ENCODE measurements at places on chromosomes 4 and X. TPM values are rescaled to one million over a fixed set of nuclear protein-coding genes. Genes with fewer than 3 reads are reported as not detected.

The STOX2 gene
- polyA plus RNA-seq = 1.6 TPM

The JCHAIN gene
- polyA plus RNA-seq = not detected

GRCh38 chr4:48799157-48799556 lies 19.1 kb upstream of the FRYL start:
- H3K36me3 ChIP-seq = no peaks in the 10 kb centered on the region
- H3K4me1 ChIP-seq = peaks cover 5% of the 10 kb centered on the region
- no peak overlapping the region for H3K4me3 ChIP-seq
- no peaks in the 10 kb centered on the region for H3K27me3 ChIP-seq

DNA sequence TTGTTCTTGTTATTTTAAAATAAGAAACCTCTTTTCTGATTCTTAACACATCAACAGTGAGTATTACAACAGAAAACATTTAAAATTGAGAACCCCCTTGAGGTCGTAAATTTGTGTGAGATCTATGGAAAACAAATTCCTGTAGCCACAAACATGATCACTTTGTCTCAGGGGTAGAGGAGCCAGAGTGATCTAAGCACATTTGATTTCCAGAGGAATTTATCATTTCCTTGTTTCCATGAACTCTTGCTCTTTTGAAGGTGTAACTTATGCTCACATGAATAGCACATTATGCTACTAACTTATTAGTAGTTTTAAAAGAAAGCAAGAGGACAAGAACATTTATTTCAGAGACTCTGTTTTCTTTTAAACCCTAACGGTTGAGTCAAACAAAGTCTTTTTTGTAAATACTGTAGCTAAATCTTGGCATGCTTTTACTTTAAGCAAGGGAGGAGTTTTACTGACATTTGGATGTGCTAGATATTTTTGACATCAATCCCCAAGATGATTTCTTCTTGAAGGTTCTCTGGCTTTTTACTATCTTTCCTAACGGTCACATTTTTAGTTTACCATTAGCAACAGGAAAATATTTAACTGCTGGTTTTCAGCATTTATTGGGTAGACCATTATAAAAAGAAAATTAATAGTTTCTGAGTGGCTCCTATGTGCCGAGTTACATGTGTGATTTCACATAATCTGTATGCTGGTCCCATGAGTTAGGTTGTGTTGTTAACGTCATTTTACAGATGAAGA lies 27.9 kb upstream of the ZCCHC12 start:
- H3K27ac ChIP-seq = no peak overlapping the region
- H3K36me3 ChIP-seq = no peaks in the 10 kb centered on the region
- H3K4me1 ChIP-seq = no peaks in the 10 kb centered on the region
- no peaks in the 10 kb centered on the region for H3K27me3 ChIP-seq

DNA sequence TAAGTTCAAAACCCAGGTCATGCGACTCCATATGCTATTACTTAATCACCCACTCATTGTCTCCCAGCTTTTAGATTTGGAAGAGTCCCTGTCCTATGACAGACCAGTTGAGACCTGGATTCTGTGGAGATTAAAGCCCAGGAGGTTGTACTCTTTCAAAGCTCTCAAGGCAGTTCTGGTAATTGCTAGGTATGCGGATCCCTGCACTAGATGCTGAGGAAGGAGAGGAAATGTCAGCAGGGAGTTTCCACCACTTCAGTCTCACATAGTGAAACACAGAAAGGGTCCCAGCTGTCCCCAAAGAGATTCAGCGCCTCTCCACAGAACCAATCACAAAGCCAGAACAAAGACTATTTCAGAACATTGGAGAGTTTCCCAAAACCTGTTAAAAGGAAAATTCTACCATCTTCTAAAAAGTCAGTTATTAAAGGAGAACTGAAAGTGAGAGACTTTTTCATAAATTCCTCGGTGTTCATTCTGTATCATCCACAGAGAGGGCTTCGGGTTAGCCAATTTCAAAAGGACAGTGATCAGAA lies 53.4 kb downstream of the IRF2 start:
- no peak for DNase-seq
- peaks cover 35% of the 10 kb centered on the region for H3K4me1 ChIP-seq
- H3K27ac ChIP-seq = no peak overlapping the region
- no peak overlapping the region for H3K4me3 ChIP-seq
- no peaks in the 10 kb centered on the region for H3K27me3 ChIP-seq

GRCh38 chrX:97021680-97022079 lies 138.0 kb downstream of the RPA4 start:
- no peaks in the 10 kb centered on the region for H3K4me1 ChIP-seq
- H3K4me3 ChIP-seq = no peak overlapping the region
- no peak overlapping the region for H3K27ac ChIP-seq
- no peaks in the 10 kb centered on the region for H3K36me3 ChIP-seq

DNA sequence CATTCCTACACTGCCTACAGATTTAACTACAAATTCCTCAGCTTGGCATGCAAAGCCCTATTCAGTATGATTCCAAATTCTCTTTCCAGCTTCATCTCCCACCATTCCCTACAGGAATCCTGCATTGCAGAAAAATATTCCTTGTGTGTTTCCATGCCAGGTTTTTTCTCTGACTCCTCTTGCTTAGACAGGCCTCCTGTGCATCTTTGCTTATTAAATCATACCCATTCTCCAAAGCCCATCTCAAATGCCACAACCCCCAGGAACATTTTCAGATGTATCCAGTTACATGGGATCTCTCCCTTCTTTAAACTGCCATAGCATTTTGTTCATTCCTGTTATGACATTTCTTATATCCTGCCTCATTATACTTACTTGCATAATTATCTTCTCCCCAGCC lies 106.4 kb upstream of the GRIA3 start:
- no peaks in the 10 kb centered on the region for H3K36me3 ChIP-seq
- no peaks in the 10 kb centered on the region for H3K4me1 ChIP-seq
- H3K27me3 ChIP-seq = no peaks in the 10 kb centered on the region
- DNase-seq = no peak

DNA sequence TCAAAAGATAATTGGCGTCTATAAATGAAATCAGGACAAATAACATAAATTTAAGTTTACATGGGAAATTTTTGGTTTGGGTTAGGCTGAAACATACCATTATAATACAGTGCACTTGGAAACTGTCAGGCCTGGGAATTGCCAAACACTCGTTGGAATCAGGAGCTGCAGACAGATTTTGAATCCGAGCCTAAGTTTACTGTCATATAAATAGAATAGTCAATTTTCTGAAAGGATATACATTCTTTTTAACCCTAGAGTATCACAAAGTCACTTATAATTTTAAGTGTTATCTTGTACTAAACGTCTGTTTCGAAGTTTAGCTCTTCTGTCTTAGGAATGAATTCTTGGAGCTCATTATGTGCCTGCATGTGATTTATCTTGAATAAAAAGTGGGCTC lies 234.1 kb downstream of the VEGFC start:
- no peaks in the 10 kb centered on the region for H3K4me1 ChIP-seq
- no peaks in the 10 kb centered on the region for H3K36me3 ChIP-seq
- no peak overlapping the region for H3K4me3 ChIP-seq
- H3K27ac ChIP-seq = no peak overlapping the region
- no peak for DNase-seq

DNA sequence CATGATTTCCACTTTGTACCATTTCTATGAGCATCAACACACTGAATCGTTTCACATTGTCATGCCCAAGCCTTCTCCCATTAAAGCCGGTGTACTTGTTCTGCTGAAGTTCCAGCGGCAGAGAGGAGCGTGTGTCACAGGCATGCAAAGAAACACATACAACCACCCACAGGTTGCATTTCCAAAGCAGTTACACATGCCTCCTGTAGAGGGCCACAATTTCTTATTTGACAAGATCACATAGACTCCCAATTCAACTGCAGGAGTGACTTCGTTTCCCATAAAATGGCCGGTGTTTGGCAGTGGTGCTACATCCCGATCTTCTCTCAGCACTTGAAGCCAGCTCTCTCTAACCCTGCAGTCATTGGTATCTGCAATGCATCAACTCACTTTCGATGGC lies 992.6 kb downstream of the NLGN4X start:
- H3K4me1 ChIP-seq = no peaks in the 10 kb centered on the region
- H3K4me3 ChIP-seq = no peak overlapping the region
- no peak overlapping the region for H3K27ac ChIP-seq
- no peak for DNase-seq

GRCh38 chr4:169996379-169997240 lies 29.6 kb downstream of the MFAP3L start:
- H3K4me1 ChIP-seq = no peaks in the 10 kb centered on the region
- H3K4me3 ChIP-seq = no peak overlapping the region
- no peak for DNase-seq
- no peaks in the 10 kb centered on the region for H3K36me3 ChIP-seq
- H3K27me3 ChIP-seq = no peaks in the 10 kb centered on the region
- H3K27ac ChIP-seq = no peak overlapping the region

DNA sequence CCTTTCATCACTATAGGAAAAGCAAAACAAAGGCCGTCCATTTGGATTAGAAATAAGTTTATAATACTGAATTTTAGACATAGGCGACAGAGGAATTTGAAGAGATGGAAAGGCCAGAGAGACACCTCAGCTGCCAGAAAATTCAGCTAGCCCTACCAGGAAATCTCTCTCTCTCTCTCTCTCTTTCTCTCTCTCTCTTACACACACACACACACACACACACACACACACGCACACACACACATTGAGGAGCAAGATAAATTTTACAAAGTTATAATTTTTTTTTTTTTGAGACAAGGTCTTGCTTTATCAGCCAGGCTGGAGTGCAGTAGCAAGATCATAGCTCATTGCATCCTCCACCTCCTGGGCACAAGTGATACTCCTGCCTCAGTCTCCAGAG lies 1.4 kb downstream of the XK start:
- no peaks in the 10 kb centered on the region for H3K36me3 ChIP-seq
- no peaks in the 10 kb centered on the region for H3K4me1 ChIP-seq
- DNase-seq = no peak
- H3K27ac ChIP-seq = no peak overlapping the region
- no peak overlapping the region for H3K4me3 ChIP-seq
- no peaks in the 10 kb centered on the region for H3K27me3 ChIP-seq

DNA sequence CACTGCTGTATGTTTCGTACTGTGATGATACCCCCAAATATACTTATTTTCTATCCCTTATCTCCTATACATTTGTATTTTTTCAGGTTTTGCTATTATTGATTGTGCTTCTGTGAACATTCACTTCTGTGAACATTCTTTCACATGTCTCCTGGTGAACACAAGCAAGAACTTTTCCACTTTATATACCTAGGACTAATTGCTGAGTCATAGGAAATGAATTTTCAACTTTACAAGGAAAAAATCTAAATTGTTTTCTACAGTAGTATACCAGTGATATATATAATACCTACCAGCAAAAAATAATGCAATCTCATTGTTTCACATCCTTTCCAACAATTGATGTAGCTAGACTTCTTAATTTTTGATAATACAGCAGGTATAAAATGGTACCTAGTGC lies 139.5 kb upstream of the MAGEB18 start:
- H3K27ac ChIP-seq = no peak overlapping the region
